ENCODE measurements at places on chromosomes 7 and 10.
A peak's percentile ranks its signal among the peaks of the same experiment; 100 is the strongest.

DNA sequence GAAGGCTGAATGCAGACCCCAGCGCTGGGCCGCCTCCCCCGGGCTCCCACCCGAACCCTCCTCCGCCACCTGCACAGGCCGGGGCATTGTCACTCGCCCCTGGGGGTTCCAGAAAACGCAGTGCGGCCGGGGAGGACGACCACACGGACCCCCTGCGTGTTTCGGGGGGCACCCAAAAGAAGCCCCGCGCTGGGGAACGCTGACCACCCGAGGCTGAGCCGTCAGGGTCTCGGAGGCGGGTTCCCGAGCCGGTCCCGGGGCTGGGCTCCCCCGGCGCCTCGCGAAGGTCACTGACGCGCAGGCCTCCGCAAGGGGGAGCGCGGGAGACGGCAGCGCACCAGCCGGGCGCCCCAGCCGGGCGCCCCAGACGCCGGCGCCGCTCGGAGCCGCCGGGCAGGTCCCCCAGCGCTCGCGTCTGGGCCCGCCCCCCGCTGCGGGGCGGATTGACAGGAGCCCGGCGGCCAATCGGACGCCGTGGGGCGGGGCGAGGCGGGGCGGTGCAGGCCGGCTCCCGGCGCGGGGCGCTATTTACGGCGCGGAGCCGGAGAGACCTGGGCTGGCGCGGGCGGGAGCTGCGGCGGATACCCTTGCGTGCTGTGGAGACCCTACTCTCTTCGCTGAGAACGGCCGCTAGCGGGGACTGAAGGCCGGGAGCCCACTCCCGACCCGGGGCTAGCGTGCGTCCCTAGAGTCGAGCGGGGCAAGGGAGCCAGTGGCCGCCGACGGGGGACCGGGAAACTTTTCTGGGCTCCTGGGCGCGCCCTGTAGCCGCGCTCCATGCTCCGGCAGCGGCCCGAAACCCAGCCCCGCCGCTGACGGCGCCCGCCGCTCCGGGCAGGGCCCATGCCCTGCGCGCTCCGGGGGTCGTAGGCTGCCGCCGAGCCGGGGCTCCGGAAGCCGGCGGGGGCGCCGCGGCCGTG, at the start of gene BAMBI:
Gene BAMBI, plus strand, starts transcription at position 554 of the 920 bp plus-strand sequence. CDS start 377 bp downstream, outside the sequence.
- peak; percentile 97 for DNase-seq

GRCh38 chr7:32583791-32584190, 88.5 kb downstream of the AVL9 start:
- no peak for DNase-seq

DNA sequence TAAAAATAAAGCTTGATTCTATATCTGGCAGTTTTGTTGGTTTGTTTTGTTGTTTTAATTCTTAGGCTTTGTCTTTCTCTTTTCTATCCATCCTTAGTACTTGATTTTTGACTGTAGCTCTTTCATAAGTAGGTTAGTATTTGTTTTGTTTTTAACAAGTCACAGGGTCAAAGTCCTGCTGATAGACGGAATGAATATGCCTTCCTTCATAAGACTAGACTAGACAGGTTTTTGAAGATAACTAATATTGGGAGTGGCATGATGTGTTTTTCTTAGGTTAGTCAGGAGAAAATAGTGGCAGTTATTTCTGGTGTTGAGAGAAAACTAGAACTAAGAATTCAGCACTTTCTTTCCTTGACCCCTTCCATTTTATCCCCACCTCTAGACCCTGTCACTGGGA, 50.4 kb downstream of the CASD1 start:
- DNase-seq, result no peak

GRCh38 chr7:6306471-6306870, 34.0 kb upstream of the CYTH3 start:
- DNase-seq, result no peak

DNA sequence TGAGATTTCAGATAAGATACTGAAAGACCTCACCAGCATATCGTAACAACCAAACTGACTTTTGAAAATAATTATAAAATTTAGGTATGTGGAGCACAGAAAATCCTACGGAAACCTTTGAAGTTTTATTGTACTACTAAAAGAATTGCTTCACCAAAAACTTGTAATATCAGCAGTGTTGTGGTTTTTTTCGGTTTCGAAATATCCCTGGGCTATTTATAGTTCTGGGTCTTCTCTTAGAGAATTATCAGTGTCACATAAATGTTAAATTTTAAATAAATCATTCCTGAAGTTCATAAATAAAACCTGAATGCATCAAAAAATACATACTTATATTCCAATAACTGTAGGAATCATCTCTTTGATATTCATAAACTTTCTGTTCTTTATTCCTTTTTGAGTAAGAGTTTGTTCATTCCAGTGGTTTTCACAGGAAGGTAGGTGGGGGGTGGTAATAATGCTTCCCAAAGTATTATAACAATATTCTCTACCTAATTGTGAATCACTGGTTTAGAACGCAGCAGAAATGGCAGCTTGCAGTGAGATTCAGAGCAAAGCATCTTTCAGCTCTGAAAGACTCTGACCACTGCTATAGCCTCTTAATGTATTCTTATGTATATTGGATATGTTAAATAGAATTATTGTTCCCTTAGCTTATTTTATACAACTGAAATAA, 60.2 kb downstream of the ZNF277 start:
- no peak for DNase-seq

DNA sequence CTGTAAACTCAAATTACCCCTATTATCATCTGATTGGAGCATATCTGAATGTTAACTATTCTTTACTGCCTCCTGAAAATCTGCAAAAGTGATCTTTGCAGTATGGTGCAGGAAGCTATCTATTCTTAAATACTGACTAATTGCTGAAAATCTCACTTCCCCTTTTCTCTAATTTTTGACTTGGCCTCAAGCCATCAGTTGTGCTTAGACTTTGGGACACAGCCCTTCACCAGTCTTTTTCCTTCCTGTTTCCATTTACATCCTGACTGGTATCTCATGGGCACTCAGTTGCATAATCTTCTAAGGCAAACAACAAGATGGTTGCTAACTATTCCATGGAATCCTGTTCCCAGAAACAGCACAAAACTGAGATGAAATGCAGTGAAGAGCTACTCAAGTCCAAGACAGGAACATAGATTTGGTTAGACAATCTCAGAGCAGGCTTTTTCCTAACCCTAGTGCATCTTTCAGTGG, 228.5 kb downstream of the SORCS1 start:
- no peak for DNase-seq

DNA sequence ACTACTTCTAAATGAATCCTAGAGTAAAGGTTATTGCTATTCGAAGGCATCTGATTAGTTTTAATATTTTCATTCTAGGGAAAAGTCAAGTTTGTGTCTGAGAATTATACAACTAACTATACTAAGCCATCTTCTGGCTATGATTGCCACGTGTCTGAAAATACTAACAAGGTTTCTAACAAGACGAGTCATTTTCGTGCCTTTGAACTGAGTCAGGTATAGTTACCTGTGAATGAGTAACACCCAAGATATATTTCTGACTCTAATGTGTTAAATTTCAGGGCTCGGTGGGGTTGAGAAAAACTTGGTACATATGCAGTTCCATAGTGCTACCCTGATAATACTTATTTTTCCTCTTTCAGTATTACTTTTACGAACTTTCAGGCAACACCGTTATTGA, 35.5 kb downstream of the TASOR2 start:
- no peak for DNase-seq

- no peak for DNase-seq
Measured at GRCh38 chr10:85622425-85622824, 744.2 kb downstream of the GRID1 start.

GRCh38 chr7:158282461-158283001, 305.1 kb downstream of the PTPRN2 start:
- DNase-seq, result peak; percentile 32

DNA sequence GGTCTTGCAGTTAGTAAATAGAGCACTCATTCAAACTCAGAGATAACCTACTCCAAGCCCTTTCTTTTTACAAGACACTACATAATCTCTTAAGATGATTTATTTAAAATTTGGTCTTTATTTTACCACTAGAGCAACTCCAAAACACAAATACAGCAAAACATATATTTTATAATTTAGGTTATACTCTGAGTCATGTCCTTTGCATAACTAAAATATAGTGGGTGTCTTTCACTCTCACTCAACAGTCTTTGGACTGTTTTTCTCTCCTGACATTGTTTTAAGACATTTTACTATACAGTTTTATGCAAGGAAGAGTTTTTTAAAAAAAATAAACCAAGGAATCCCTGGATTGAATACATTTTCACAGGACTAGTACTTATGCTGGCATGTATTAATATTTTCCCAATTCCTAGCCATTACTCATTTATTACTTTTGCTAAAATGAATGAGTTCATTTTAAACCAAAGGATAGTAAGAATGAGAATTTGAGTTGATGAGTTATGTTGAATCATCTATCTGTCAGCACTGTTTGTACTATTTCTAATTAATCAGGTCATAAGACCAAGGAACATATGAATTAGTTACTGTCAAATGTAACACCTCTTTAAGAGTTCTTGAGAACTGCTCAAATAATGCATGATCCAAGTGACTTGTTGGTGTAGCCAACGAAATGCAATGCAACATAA, 303.1 kb upstream of the FZD1 start:
- no peak for DNase-seq

- DNase-seq, result no peak
Measured at GRCh38 chr7:47766126-47766525, 182.1 kb downstream of the PKD1L1 start.

DNA sequence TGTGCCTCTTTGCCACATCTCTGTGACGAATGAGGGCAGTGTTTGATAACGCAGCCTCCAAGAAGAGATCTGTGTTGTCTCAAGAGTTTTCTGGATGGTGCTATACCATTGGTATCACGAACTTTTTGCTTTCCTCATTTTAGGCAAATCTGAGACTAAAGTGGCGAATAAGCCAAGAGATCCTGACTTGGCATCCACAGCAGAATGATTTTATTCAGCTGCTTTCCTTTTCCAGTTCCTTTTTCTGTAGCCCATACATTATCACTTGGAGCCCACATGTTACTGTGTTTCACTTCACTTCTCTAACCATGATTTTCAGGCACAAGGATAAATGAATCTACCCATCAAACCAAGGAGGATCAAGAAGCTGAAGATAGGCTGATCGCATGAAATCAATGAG, 177.9 kb upstream of the PTN start:
- DNase-seq, result no peak

GRCh38 chr7:25024066-25024465, 44.1 kb upstream of the OSBPL3 start:
- no peak for DNase-seq

Data from upper lobe of right lung (tissue), 1 donor.